ENCODE measurements at places on chromosomes 3 and 15.

DNA sequence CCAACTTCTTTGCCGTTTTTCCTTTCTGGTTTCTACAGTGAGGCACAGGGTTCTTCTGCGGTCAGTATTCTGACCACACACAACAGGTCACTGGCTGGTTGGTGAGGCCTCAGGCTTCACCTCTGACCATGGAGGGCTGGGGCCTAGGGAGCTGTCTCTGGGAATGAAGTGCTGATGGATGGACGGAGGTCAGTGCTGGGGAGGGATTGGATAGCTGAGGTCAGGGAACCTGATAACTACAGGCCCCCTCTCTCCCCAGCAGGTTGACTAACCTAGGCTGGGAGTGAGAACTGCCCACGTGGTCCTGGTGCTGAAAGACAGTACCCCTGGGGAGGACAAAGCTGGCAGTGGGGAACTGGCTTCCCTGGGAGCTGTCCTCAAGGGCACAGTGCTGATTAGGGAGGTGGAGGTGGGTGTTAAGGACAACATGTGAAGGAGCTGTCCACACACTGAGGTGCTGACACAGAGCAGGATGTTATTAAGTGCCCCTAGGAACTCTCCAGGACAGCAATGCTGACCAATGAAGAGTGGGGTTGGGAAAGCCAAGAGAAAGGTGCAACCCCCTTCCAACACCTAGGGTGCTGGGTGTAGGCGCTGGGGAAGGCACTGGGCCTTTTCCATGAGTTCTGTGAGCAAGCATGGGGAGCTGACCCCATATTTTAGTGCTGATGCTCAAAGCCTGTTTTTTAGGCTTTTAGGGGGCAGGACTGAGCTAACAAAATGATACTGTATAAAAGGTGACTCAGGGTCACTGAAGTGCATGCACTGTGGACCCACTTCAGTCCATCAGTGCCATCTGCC lies 45.2 kb downstream of the ATP2B2 start:
- no peak for DNase-seq

- no peak for DNase-seq
Observed at GRCh38 chr15:60858511-60859070, 370.5 kb downstream of the RORA start.

DNA sequence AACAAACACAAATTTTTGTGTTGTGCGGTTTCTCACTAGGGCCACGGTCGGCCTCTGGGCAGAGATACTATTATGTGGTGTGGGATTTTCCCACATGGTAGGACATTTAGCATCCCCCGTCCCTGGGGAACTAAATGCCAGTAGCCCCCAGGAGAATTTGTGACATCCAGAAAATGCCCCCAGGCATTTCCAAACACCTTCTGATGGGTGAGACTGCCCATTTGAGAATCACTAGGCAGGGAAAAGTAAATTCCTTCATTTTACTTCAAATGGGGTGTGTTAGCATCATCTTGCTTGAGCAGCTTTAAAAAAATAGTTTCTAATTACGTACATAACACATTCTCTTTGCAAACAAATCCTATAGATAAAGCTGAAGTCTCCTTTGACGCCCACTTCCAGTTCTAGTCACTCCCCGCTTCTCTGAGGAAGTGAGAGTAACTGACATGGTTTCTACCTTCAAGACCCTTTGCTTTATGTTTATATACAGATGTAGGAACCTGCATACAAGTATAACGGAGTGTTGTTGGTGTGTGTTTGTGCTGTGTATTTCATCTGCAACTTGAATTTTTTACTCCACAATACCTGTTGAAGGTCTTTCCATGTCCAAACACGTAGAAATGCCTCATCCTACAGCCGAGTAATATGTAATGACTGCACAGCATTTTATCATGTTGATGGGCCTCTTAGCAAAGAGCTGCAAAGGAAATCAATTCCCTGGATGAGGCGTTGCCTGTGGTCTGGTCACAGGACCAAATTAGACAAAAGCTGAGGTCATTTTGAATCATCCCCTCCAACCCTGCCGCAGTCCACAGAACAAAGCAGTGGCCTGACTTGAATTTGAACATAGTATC lies 31.4 kb upstream of the ZBTB38 start:
- peak; percentile 15 for DNase-seq

GRCh38 chr3:53668872-53669271 lies 174.5 kb downstream of the CACNA1D start:
- no peak for DNase-seq

DNA sequence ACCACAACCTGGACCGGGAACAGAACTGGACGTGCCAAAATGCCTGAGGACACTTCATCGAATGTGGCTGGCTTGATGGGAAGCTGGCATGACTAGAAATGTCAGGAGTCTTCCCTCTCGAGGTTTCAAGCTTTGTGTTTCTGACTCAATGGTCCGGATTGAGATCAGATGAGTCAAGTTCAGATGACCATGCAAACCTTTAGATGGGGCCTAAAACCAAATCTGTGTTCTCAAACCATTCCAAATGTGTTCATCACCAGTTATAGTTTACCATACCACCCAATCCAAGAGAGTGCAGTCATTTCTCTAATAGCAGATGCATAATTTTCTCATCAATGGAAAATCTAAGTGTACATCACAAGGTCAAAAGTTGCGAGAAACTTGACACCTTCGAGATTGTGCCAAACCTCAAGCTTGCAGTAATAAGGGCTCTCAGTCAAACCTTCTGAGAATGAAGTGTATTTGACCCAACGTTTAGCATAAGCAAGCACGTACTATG lies 369.1 kb downstream of the RORA start:
- DNase-seq, result no peak

- DNase-seq, result no peak
Observed at GRCh38 chr3:158703566-158703965, 28.7 kb downstream of the RARRES1 start.

- no peak for DNase-seq
Observed at GRCh38 chr3:127233371-127233770, 40.4 kb downstream of the PRR23E start.

- DNase-seq, result no peak
Observed at GRCh38 chr15:97747342-97747741, 213.2 kb upstream of the ARRDC4 start.

GRCh38 chr3:175911937-175912336 lies 1052.8 kb downstream of the NAALADL2 start:
- DNase-seq, result no peak

- peak; percentile 86 for DNase-seq
Observed at GRCh38 chr15:99076555-99077308, 28.1 kb upstream of the SYNM start.

- no peak for DNase-seq
Observed at GRCh38 chr3:125057186-125057850, 1.5 kb upstream of the HEG1 start.

DNA sequence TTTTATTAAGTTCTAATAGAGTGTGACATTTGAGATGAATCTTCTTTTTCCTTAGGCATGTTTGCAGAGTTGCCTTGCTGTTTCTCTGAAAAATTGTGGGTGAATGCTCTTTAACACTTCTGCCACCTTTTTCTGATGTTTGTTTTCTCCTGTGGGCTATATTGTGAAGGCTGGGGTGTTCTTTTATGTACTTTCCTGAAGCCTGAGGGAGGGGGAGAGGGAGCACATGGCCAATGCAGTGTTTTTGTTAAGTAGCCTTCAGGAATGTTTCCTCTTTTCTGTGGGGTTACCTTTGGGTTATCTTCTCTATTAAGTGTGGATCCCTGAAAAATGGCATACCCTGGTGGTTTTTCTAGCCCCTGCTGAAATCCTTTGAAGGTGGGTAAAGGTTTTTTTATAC lies 50.2 kb downstream of the CMC1 start:
- DNase-seq, result no peak

DNA sequence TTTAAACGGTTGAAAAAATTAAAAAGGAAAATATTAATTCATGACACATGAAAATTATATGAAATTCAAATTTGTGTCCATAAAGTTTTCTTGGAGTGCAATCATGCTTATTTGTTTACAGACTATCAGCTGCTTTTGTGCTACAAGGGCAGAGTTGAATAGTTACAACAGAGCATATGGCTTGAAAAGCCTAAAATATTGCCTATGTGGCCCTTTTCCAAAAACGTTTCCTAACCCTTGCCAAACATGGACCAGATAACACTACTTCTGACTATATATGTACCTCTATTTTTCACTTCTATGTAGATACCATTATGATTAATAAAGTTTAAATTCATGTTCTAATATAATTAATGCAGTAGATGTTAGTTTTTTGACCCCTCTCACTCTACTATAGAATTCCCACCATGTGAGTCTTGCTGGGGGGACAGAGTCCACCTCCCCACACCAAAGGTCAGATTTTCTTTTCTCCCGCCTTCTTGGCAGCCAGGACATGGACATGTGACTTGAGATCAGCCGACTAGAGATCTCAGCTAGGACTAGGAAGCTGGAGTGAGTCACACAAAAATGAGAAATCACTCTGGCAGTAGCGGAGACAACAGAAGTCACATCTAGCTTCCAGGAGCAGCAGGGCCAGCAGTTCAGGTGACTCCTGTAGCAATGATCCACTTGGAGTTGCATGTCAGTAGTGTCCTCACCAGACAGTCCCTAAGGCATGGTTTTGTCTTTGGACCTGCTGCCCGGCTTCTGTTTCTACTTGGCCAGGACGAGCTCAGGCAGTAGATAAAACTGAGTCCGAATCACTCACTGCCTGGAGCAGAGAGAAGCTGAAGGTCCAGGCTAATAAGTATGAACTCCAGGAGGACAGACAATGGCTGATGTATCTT lies 22.4 kb downstream of the CIAO2A start:
- peak; percentile 54 for DNase-seq

GRCh38 chr3:111506435-111506834 lies 35.6 kb upstream of the CD96 start:
- no peak for DNase-seq

- DNase-seq, result peak; percentile 70
Observed at GRCh38 chr3:177538048-177538749, 340.9 kb upstream of the TBL1XR1 start.

- no peak for DNase-seq
Observed at GRCh38 chr3:38343797-38344594, 2.6 kb upstream of the XYLB start.

DNA sequence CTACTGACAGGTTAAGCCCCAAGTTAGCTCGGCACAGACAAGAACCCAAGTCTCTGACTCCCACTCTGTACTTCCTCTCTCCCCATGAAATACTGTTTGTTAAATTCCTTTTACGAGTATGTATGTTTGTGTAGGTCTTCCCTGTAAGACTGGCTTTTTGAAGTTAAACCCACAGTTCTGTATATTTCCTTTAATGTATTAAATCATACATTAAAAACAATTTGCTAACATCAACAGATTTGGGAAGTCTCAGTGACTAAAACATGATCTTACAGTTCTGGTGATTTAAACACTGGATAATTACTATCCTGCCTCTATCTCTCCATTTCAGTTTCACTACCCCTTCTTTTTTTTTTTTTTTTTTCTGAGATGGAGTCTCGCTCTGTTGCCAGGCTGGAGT lies 4.4 kb downstream of the CMTM6 start:
- no peak for DNase-seq

DNA sequence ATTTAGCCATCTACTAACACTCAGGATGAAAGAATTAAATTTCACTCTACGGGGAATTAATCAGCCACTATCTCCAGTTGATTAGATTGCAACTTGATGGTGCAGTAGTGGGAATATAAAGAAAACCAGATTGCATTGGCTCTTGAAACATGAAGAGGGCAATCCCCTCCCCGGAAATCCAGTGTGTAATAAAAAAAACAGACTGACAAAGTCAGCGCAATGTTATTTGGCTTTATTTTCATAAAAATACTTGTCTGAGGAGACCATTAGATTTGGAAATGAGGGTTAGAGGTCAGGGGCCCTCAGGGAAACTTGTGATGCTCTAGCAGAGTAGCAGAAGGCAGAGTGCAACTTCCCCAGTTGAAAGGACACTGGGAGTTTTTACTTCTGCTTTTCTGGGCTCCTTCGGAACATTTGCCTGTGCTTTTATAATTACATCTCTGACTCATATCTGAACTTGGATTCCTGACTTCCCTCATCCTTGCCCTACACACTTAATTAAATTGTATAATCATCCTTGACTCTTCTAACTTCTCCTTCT lies 326.8 kb downstream of the TUSC7 start:
- peak; percentile 64 for DNase-seq

- DNase-seq, result no peak
Observed at GRCh38 chr15:41501191-41501917, 7.7 kb downstream of the ITPKA start.

DNA sequence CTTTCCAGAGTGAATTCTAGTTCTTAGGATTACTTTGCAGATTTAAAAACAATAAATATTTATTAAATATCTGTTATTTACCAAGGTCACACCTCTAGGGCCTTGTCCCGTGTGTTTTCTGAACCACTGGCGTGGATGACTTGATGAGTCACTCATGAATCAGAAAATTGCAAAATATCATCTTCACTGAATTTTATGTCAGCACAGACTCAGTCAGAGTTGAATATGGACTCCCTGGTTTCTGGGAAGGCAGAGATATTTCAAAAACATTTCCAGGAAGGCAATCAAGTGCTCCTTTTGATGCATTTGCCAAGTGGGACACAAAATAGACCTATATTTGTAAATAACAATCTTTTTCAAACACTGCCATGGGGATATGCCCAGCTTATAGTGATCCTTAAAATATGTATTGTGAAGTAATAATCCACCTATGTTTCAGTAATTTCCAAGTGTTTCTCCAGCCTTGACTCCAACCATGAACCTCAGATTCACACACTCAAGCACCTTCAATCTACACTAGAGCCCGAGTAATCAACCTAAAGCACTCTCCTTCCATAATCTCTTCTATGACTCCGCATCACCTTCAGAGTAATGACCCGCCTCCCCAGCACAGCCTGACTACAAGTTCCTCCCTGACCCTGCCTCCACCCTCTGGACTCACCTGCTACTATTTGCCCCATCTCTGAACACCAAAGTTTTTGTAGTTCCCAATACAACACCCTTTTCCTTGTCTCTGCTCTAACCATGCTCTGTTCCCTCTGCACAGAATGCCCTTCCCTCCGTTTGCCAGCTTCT lies 24.3 kb downstream of the DPH3 start:
- DNase-seq, result no peak

GRCh38 chr3:177338697-177339219 lies 141.5 kb upstream of the TBL1XR1 start:
- peak; percentile 55 for DNase-seq

DNA sequence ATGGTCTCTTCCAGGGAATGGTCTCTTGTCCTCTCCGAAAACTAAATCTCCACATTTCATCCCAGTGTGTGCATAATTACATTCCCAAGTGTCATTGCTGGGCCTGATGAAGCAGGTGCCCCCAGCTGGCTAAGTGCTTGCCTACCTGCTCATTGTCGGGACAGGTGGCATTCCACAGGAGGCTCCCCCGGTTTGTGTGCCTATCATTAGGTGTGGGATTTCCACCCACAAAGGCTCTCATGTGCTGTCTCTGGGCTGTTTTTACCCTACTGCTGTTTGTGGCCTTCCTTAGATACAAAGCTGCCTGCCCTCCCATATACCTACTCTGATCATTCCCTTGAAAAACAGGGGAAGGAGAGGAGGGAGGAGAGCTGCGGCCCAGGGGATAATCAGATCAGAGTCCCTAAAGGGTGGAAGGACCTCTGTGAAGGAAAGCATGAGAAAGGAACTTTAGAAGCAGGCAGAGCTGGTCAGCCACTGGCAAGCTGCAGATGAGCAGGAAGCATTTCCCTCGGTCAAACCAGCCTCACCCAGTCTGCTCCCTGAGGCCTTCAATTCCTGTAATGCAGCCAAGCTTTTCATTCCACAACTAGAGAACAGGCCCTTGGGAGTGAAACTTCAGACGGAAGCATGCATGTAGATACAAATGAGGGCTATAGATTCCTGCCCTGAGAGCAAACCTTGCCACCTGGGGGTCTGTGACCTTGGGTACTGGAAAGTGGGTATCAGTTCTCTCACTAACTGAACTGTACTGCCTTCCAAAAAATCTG lies 60.7 kb upstream of the HEG1 start:
- no peak for DNase-seq
